ENCODE measurements at places on chromosomes 16 and 17.

GRCh38 chr16:27718201-27719105 lies 168.5 kb downstream of the KATNIP start:
- no peak for DNase-seq

DNA sequence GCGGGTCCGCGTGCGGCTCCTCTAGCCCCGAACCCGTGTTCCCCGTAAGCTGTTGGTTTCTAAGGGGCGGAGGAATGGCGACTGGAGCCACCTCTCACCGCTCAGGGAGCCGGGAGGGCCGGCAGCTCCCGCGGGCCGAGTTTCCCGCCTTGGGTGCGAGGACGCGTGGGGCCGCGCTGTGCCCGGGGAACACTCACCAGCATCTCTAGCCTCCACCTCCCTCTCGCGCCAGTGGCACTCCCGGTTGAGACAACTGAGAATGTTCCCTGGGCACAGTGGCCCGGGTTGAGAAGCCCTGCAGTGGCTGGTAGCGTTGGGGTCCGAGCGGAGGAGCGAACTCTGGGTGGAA lies 560 bp downstream of the TELO2 start:
- DNase-seq: no peak

DNA sequence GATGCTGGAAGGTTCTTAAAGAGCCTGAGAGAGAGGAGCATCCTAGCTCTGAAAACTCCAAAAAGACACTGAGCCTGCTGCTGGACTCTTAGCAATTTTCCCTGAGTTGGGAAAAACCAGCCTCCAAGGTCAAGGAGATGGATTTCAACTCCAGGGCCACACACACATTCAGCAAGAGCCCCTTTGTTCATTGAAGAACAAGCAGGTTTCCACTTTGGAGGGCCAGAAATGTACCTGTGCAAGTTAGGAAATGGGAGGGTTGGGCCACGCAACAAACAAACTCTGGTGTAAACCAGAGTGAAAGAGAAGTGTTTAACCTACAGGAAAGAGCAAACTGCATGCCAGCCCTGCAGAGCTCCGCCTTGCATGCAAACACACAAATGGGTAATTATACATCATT lies 264.8 kb upstream of the RPL38 start:
- DNase-seq: peak; percentile 43

GRCh38 chr17:17315142-17315821 lies 12.1 kb downstream of the NT5M start:
- no peak for DNase-seq

GRCh38 chr16:58481226-58481869 lies 18.6 kb upstream of the NDRG4 start:
- no peak for DNase-seq

GRCh38 chr16:14496047-14496770 lies 133.9 kb downstream of the PARN start:
- no peak for DNase-seq

DNA sequence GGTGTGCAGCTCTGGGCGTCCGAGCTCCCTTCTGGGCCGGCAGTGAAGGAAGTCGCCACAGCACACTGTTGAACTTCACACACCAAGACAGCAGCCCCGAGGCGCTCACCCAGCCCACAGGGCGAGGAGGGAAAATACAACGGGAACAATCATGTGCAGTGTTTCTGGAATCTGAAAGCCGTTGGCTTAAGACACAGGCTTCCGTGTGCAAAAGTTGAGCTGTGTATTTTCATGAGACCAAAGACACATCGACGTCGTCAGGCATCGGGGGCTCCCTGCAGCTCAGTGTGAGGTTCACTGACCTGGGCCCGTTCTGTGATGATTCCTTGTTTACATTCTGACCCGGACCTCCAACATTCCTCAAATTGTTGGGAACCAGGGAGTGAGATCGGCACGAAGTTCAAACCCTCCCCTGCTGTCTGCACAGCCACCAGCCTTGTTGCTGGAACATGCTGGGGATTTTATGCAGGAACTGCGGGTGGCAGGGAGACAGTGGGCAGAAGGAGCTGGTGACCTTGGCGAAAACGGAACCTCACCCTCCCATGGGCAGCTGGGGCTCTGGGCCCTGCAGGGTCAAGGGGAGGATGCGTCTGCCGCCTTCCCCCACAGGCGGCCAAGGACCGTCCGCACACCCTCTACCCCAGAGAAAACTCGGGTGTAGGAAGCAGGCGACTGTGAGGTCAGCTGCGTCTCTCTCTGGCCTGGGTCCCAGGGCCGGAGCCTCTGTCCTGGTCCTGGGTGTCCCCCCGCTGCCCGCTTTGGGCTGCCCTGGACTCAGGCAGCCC lies 72.2 kb downstream of the METRNL start:
- DNase-seq: no peak

- DNase-seq: no peak
Measured at GRCh38 chr16:80515374-80515773, 25.4 kb upstream of the DYNLRB2 start.

GRCh38 chr17:62562656-62563055 lies 64.8 kb upstream of the MRC2 start:
- DNase-seq: no peak

DNA sequence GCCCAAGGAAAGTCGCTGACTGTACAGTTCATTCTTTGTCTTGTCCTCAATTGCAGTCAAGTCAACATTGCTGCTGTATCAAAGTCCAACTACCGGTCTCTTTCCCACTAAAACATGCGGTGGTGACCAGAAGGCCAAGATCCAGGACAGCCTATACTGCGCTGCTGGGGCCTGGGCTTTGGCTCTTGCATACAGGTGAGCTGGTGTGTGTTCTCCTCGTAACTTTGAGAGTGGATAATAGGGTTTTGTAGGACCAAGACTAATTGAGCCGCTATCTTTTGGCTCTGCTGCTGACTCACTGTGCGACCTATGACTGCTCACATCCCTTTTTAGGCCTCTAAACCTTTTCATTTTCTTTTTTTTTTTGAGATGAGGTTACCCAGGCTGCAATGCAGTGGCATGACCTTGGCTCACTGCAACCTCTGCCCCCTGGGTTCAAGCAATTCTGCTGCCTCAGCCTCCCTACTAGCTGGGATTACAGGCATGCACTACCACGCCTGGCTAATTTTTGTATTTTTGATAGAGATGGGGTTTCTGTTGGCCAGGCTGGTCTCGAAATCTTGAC lies 38.7 kb downstream of the PHKB start:
- DNase-seq: no peak

- DNase-seq: peak; percentile 73
Measured at GRCh38 chr16:80612461-80613017, 71.7 kb downstream of the DYNLRB2 start.

- no peak for DNase-seq
Measured at GRCh38 chr16:73306901-73307413, 259.0 kb upstream of the ZFHX3 start.

GRCh38 chr16:4298761-4299522 lies 16.9 kb upstream of the GLIS2 start:
- DNase-seq: no peak

GRCh38 chr17:57357392-57357784 lies 101.1 kb downstream of the MSI2 start:
- DNase-seq: no peak

DNA sequence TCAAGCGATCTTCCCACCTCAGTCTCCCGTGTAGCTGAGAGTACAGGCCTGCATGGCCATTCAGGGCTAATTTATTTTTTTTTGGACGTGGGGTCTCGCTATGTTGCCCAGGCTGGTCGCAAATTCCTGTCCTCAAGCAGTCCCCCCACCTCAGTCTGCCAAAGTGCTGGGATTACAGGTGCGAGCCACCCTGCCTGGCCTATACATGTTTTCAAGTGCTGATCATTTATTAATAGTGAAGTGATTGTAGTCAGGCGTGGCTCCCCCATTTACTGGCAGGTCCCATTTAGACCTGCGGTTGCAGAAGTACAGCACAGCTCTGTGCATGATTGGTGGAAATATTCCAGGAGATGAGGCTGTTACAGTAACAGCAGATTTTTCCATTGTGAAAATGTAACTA lies 8.4 kb downstream of the FOXK2 start:
- DNase-seq: no peak

DNA sequence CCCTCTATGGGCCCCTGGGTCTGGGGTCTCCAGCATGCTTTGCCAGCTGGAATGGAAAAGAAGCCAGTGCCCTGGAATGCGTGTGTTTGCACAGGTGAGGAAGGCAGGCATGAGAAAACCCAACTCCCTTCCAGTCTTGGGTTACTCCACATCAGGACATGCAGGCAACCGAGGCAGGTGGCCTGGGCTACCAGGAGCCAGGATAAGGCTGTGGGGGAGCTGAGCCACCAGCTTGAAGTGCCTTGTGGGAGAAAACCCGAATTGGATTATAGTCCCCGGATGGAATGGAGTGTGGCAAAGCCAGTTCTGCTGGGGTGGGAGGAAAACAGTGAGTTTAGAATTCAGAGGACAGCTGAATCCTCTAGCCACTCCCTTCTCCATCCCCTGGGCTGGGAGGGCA lies 7.2 kb downstream of the SRCIN1 start:
- DNase-seq: no peak

GRCh38 chr17:78528541-78528940 lies 48.7 kb downstream of the DNAH17 start:
- no peak for DNase-seq

GRCh38 chr16:22635357-22635761 lies 124.7 kb downstream of the NPIPB5 start:
- DNase-seq: no peak

DNA sequence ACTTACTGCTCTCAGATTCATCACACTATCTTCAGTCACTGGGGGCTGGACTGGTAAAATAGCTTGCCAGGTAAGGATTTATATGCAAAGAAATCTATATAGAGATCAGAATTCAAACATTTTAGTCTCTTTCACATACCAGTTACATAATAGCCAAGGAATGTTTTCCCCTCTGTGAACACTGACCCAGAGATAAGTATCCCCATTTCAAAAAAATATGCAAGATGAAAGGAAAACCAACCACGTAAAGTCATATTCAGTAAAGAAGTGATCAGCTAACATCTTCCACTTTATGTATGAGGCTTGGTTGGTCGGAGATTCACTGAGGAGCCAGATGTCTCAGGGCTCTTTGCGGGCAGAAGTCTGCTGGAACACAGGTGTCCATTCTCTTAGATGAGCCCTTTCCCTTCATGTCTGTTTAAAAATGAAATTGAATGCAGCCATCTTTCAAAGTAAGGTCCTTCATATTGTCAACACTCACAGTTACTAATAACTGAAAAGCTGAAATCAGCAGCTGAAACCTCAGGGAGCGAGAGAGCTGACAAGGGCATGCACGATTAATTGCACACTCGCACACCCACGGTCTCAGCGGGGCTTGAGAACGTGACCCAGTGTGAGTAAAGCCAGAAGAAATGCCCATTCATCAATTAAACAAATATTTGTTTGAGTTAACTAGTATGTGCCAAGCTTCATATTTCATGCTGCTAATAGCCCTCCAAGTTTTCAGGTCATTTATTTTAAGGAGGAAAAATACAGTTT lies 161.2 kb downstream of the MRTFB start:
- DNase-seq: no peak

DNA sequence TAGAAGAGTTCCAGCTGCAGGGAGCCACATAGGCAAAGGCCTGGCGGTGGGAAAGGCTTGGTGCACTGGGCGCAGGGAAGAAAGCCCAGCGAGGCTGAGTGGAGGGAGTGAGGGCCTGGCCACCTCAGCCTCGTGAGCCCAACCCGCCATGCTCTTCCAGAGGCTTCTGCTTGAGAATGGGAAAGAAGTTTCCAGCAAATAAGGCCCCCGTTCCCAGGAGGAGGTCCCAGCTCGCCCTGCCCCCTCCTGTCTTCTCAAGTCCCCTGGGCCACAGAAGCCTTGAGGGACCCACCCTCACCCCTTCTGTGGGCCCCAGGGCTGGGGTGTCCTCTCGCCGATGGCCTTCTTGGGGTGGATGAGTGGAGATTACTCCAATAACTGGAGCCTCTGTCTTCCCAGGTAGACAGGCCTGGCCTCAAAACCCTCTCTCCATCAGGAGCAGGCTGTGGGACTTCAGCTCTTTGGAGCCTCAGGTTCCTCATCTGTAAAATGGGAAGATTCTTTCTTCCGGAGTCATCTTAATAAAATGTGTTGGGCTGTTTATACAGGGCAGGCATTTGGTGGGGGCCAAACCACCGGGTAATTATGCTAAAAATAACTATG lies 933 bp upstream of the SNN start:
- no peak for DNase-seq

DNA sequence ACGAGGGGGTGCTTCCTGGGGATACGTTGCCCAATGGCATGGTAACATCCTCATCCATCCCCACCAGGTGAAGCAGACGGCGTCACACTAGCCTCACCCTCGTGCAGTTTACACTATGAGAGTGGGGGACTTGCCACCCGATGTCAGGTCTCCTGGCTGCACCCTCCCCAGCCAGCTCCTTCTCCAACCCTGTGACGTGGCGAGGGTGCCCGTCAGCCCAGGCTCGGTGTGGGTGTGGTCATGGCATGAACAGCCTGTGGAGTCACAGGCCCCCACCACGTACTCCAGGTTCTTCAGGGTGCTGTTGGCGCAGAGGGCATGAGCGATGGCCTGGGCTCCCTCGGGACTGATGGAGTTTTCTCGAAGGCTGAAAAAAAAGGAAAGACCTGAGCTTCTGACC lies 28.3 kb downstream of the NLRC3 start:
- no peak for DNase-seq

DNA sequence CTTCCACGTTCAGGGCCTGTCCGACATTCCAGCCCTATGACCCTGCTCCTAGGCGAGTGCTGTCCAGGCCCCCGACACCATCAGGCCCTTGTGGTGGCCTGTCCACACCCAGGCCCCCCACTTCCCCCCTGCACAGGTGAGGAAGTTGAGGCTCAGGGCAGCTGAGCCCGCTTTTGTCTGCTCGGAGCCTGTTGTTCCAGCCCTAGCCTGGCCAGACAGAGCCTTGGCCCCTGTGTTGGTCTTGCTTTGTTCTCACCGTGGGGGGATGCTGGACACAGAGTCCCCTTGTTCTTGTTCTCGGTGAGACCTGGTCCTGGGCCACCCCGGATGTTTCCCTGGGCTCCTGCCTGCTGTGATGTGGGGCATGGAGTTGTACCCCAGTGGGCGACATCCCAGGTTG lies 52.1 kb upstream of the ZNF750 start:
- no peak for DNase-seq

DNA sequence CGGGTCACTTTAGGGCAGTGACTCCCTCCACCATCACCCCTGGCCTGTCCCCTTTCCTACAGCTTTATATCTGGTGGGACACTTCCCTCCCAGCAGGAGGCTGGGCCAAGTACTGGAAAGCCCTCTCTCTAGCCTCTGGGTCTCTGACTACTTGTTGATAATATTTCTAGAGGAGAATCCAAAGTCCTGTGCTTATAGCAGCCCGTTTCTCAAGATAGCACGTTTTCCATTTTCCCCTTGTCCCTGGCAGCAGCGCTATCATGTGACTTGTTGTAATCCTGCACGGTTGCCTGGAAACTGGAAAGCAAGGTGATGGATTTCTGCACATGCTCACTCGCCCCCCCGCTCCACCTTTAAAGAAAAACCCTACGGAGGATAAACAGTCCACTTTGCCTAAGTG lies 3.3 kb upstream of the AXIN2 start:
- DNase-seq: no peak

GRCh38 chr16:68246666-68247065 lies 1.5 kb downstream of the PLA2G15 start:
- no peak for DNase-seq

- no peak for DNase-seq
Measured at GRCh38 chr17:62727916-62728672, 80.0 kb downstream of the MARCHF10 start.
